ENCODE measurements at places on chromosomes 16 and 17.

DNA sequence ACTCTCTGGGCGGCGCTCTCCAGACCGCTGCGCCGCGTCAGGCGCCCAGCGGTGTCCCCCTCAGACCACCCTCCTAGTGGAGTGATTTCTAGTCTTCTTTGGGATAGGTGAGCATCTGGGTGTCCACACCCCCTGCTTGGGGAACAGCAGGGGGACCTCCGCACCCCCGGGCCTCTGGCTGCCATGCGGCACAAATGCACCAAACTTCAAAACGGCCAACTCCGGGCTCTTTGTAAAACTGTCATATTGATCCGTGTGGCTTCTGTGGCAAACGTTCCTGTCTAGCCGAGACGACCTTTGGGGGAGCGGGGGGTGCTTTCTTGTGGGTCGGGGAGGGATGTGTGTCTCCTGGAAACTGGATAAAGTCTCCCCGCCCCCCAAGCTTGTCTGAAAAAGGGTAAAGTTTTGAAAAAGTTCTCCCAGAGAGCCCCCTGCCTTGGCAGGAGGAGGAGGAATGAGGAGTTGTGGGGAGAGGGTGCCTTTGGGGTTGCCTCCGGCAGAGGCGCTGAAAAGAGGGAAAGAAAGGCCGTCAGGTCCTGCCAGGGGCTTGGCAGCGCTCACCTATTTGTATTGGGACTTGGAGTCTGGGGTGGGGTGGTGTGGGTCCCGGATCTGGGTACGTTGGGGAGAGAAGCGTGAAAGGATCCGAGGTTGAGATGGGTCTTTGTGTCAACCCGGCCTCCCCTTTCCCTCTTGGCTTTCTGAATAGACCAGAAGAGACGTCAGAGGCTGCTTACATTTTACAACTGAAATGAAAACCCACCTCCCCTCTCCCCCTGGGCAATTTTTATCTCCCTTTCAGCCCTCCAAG lies 2.2 kb upstream of the CHD3 start:
- peak; percentile 69 for DNase-seq

DNA sequence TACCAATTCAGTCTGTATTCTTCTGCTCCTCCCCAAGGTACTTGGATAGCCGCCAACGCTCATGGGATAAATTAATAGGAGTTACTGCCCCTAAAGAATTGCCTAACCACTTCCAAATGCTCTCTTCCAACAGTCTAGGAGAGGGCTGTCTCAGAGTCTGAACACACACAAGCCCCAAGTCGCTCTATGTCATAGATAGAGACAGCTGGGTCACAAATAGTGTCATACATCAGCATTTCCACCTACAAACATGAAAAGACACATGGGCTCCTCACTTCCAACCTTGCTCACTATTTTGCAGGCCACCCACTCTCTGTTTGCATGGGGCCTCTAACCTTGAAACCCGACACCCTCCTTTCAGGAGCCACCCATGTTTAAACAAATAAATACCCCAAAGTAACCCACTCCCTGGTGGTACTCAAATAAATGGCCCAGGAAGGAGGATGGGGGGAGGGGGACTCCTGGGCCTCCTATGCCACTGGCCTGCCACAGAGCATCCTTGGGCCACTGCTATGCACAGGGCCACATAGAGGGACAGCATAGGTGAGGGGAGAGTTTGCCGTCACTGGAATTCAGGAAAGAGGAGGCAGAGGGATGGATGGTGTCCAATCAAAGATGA lies 265.9 kb downstream of the SOX9 start:
- no peak for DNase-seq

GRCh38 chr16:47774661-47775060 lies 313.5 kb downstream of the PHKB start:
- DNase-seq: no peak

DNA sequence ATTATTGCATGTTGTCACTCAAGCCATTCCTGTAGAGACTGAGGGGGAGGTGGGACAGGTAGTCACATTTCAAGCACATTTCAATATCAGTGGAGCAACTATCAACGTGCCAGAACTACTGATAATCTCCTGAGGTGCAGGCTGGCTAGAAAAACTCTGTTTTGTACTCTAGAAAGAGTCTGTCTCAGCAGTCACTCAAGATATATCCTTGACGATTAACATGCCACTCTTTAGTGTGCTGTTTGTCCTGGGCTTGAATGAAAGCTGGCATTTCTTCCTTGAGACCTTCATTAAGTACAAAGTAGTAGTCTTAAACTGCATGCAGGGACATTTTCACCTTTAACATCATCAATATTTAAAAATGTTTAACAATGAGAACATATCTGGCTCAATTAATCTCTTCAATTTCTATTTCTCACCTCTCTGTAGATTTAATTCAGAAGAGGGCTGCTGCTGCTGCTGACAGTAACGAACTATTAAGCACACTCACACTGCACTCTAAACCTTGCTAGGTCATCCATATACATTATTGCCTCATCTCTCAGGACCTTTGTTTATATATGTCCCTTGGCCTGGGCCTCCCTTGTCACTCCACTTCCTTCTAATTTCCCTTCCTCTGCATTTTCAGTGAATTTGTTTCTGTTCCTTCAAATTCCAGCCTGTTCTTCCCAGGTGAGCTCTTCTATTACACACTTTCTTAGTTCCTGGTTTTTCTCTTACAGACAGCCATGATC lies 412.0 kb downstream of the HAPSTR1 start:
- DNase-seq: no peak

- no peak for DNase-seq
Observed at GRCh38 chr16:14331020-14331419, 259.9 kb downstream of the MRTFB start.

GRCh38 chr17:76452127-76452659 lies 759 bp downstream of the UBE2O start:
- no peak for DNase-seq

DNA sequence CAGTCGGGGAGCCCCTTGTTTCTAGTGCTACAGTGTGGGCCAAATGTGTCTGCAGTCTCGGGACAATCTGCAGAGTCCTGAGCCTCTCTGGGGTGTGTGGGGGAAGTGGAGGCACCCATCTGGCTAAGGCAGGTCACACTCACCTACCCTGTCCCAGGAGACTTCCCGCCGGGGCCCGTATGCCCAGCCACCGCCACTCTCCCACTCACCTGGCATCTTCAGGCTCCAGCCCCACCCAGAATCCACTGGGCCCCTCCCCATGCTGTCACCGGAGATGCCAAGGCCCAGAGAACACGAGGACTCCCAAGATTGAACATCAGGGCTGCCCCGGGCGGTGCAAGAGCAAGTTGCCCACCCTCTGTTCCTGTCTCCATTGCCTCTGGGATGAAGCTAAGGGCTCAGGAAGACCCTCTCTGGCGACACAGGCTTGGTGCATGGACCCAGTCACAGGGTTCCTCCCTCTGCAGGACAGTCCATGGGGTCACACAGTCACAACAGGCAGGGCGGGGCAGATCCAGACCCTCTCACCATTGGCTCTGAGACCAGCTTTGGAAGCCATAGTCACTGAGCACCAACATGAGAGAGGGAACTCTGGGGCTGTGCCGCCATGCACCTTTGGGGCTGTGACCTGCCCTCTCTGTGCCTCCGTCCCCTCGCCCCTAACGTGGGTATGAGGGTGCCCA lies 38.1 kb downstream of the SREBF1 start:
- DNase-seq: no peak

GRCh38 chr17:45729294-45729907 lies 54.7 kb upstream of the CRHR1 start:
- no peak for DNase-seq

- DNase-seq: no peak
Observed at GRCh38 chr16:525123-525519, 2.4 kb upstream of the CAPN15 start.

GRCh38 chr16:83010776-83011720 lies 384.3 kb downstream of the CDH13 start:
- no peak for DNase-seq

- DNase-seq: no peak
Observed at GRCh38 chr16:51937771-51938170, 609.2 kb downstream of the TOX3 start.

GRCh38 chr17:73826872-73827228 lies 182.6 kb upstream of the SDK2 start:
- DNase-seq: no peak

- DNase-seq: peak; percentile 52
Observed at GRCh38 chr17:8953156-8953885, 12.2 kb downstream of the PIK3R5 start.

GRCh38 chr17:73495641-73496040 lies 148.6 kb downstream of the SDK2 start:
- no peak for DNase-seq

DNA sequence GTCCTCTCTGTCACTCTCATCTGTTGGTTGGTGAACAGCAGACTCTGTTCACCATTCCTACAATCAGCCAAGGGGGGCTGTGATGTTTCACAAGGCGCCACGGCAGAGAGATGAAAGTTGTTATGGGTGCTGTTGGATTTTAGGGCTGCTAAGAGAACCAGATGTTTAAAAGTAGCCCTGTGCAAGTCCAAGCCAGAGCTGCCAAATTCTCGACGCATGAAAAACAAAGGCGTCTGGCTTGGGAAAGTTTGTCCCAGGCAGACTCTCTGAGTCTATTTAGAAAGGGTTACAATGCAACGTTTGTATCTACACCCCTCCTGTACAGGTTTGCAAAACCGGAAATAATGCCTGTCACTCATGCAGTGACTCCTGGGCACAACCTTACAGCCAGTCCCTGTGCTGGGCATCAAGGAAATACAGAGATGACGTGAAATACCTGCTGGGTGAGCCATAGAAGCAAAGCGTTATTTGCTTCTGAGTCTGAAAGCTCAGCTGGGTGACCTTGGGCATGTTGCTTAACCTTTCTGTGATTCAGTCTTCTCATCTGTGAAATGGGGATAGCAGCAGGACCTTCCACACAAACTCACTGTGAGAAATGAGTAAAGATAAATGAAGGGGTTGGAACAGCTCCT lies 74.8 kb downstream of the XYLT1 start:
- no peak for DNase-seq

GRCh38 chr17:72683506-72684404 lies 408.7 kb downstream of the SLC39A11 start:
- DNase-seq: no peak

GRCh38 chr17:75693500-75694481 lies 26.7 kb downstream of the SAP30BP start:
- DNase-seq: no peak

GRCh38 chr17:4008441-4009185 lies 44.4 kb upstream of the ATP2A3 start:
- DNase-seq: no peak

- no peak for DNase-seq
Observed at GRCh38 chr17:59899099-59899498, 6.2 kb downstream of the RPS6KB1 start.

- DNase-seq: no peak
Observed at GRCh38 chr17:82894389-82894788, 54.6 kb upstream of the ZNF750 start.

DNA sequence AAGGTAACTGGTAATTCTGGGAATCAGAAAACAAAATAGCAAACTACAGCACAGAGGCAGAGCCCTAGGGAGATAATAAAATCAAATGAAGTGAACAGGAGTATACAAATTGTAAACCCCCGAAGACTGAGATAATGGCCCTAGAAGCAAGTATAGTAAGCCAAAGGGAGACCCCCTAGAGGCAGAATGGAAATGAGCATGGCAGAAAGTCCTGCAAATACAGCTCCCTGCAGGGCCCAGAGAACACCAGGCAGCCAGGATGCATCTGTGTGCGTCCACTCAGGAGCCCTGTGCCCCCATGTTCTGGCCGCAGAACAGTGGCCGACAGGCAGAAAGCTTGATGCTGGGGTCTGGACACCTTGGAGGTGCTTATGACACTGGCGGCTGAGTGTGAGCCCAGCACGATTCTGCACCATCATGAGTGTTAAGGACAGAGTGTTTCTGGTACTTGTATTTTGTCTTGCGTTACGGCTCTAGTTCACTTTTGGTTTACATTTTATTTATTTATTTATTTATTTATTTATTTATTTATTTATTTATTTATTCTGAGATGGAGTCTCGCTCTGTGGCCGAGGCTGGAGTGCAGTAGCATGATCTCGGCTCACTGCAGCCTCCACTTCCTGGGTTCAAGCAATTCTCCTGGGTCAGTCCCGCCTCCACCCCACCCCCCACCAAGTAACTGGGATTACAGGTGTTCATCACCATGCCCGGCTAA lies 48.7 kb downstream of the RGS9 start:
- DNase-seq: no peak

DNA sequence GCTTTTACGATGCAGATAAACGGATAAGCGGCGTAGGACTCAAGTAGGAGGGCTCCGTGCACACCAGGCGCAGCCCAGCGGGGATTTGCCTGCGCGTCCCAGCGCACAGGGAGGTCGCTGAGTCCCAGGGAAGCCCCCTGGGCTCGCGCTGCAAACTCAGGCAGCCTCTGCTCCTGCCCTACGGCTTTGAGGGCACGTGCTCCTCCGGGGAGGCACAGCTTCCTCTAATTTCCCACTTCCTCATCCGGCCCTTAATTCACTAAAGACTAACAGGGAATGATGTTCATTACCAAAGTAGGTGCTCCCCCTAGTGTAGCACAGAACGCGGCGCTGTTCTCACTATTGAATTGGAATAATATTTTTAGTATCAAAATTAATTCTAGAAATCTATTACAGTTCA lies 825.4 kb downstream of the KCNJ18 start:
- no peak for DNase-seq

- DNase-seq: no peak
Observed at GRCh38 chr16:54582631-54583250, 296.2 kb upstream of the IRX3 start.

GRCh38 chr16:16083421-16084156 lies 134.2 kb downstream of the ABCC1 start:
- no peak for DNase-seq

DNA sequence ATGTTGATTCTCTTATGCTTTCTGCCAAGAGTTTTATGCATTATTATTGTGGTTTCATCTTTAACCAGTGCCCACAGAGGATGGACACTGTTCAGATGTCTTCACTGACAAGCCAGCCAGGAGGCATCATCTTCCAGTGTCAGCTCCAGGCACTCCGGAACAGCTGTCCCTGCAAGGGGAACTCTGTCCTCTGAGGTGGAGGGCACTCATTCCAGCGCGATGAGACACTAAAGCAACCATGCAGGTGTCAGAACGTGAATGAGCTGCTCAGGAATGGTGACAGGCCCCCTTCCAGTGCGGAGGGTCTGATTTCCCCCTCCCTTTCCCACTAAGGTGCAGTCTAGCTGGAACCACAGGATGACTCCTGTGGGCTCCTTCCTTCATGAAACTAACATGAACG lies 117.5 kb downstream of the NOG start:
- no peak for DNase-seq

DNA sequence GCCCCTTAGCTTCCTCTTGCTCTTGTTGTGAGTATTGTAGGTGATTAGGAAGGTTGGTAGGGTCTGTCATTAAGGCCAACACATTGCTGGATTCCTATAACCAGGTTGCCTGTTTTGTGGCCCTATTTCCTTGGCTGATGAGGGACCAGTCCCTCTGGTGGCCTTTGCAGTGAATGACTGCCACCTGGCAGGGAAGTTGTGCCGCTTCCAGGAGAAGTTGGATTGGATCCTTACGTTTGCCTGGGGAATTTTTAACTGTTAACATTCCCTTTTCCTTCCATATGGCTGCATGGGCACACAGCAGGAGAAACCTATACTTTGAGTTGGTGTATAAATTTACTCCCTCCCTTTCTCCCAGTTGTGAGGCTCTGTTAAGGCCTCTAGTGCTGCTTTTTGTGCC lies 32.4 kb downstream of the LCMT1 start:
- DNase-seq: no peak
